NCI-H526 (cell line): ENCODE measurements at places on chromosomes 7 and 10.

DNA sequence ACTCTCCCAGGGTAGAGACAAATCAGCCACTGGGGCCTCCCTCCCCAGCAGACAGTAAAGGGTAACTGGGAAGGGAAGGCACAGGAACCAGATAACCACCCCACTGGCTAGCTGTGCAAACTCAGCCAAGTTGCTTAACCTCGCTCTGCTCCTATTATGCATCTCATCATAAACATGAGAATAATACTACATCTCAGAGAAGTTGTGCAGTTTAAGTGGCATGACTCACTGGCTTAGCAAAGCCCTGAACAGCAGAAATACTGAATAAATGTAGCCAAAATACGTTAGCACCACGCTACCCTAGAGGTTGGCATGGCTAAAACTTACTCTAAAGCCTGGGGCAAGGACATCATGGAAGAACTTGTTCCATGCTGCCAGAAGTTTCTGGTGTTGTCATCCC lies 128.1 kb upstream of the ANK3 start:
- no peak for DNase-seq

DNA sequence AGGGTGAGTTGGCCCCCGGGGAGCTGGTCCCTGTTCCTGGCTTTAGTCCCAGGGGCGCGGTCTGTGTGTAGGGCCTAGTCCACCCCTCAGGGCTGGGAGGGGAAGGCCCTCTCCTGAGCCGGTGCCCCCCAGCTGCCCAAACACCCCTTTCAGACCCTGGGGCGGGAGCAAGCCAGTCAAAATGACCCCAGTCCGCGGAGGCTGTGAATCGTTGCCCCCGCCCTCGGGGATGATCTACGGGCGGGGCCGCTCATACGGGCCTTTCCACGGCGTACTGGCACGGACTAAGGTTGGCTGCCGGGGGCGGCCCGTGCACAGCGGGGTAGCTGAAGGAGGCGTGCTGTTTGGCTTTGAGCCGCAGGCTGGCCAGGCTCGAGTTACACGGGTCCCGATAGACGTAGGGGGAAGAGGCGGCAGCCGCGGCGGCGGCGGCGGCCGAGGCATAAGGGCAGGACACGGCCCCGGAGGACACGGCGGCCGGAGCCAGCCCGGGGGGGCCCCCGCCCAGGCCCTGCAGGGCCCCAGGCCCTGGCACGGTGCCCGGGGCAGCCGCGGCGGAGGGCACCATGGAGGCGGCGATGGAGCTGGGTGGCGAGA lies 4.3 kb downstream of the ELOVL3 start:
- peak; percentile 71 for DNase-seq

GRCh38 chr7:124881981-124882380 lies 47.6 kb downstream of the POT1 start:
- DNase-seq = no peak

GRCh38 chr7:39721345-39721744 lies 98.0 kb downstream of the RALA start:
- DNase-seq = no peak

DNA sequence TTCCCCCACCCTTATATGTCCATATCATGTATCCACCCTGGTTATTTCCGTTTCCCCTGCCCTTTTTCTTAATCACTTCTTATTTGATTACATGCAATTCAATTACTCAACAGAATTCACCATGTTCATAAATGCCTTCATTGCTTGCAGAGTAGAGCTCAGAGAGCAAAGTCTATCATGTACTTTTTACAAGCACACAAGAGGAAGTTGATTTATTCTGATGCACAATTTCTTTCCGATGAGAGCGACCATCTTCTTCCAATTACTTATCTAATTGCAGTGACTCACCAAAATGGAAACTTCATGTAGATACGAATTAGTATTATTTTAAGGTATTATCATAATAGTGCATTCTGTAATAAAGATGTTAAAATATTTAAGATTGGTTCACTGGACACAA lies 430.5 kb upstream of the KLF6 start:
- no peak for DNase-seq

GRCh38 chr10:80411267-80411668 lies 2.9 kb downstream of the PRXL2A start:
- DNase-seq = no peak

DNA sequence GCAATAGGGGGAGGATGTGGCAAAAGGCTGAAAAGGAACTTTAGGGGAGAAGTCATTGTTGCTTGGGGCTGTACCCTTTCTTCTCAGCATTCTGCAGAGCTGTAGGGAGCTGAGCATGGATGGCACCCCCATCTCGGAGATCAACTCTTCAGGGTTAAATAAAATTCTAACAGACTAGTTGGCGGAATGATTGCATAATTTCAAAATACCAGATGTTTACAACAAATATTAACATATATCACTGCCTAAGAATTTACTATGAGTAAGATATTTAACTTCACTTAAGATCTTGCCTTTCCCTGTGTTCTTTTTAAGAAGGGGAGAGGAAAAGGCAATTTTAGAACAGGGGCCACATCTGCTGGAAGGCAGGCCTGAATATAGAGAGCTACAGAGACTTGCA lies 509 bp upstream of the OR2F1 start:
- no peak for DNase-seq

DNA sequence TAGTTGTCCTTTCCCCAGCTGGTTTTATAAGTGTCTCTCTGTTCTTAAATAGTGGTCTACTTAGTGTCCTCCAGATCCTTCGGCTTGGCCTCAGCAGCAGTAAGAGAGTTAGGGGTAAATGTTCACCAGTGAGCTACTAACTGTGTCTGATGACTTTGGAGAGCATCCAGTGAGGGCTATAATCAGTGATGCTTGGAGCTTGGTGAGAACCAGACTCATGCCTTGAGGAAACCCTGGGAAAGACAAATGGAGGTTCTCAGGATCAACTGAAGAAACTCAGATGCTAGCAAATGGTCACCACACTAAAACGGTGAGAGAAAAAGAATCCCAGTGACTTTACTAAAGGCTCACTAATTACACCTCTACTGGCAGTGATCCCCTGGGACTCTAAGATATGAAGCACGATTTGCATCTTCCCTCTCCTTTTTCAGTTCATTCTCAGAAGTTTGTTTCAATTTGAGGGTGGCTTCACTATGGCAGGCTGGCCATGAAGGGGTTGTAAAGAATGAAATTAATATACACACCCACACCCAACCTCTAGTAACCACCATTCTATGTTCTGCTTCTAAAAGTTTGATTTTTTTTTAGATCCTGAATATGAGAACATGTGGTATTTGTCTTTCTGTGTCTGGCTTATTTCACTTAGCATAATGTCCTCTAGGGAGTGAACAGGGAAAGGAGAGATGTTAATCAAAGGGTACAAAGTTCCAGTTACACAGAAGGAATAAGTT lies 177.9 kb downstream of the PDE1C start:
- peak; percentile 46 for DNase-seq
